Activated CD4-positive, alpha-beta T cell treated with anti-CD3 and anti-CD28 coated beads for 24 hours (primary cell): ENCODE measurements at places on chromosomes 6 and 20.

DNA sequence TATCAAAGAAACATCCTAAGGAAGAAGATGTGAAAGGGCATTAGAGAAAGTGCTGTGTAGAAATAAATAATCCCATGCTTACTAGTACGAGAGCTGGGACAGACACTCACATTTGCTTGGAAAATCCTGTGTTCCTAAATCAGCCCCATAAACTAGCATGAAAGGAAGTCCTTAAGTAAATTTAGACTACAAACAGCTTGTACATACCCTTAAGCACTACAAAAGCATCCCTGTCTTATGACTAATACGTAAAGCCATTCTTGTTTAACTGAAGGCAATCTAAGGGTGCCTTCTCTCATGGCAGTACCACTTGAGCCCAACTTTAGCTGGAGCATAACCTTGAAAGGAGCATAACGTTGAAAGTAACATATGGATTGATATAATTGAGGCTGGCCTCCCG, 15.4 kb upstream of the FOXQ1 start:
- no peak for DNase-seq

DNA sequence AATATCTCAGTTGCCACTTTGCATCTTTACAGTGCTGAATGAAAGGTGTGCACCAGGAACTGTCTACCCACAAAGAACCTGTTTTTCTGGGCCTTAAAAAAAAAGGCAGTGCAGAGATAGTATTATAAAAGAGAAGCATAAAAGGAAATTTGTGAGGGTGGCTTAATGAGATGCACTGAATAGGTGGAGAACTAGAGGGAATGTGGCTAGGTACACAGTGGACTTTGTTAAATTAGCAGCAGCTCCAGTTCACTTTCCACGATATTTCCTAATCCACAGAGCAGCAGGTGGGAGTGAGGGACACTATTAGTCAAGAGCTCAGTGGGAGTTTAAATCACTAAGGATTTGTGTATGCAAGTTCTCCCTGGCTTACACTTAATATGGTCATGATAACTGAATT, 38.8 kb downstream of the MAP7 start:
- no peak for DNase-seq

DNA sequence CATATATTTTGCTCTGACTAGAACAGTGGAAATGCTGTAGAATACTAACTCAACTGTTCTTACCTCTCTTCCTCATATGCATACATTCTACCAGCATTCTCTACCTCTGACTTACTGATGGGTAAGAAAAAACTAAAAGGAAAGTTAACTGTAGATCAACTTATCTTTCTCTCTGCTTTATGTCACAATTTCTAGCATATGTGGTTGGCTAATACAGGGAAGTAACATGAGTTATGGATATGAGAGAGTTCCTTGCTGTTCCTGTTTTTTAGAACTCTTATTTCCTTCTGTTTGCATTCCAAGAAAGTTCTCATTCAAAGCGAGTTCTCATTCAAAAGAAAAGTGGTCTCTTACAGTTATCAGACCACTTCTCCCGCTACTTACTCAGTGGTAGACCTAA, 226.8 kb upstream of the SGK1 start:
- no peak for DNase-seq

GRCh38 chr20:23415959-23416583, 5.2 kb downstream of the NAPB start:
- no peak for DNase-seq

GRCh38 chr6:37679539-37680476, 17.9 kb downstream of the MDGA1 start:
- DNase-seq: no peak

DNA sequence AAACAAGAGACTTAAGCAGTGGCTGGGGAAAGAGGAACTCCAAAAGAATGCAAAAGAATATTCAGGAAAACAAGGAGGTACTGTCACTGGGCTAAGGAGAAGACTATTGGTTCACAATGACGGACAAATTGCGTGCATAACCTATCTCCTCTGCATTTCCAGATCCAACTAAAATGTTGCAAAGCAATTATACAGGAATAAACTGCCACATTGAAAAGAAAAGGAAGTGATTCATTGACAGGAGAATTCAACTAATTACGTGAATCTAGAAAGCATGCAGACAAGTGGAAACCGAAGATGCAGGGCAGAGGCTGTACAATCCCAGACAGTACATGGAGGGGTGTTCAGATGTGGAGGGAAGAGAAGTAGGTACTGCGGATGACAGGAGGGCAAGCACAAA, 152.8 kb upstream of the RIPOR2 start:
- no peak for DNase-seq
